Breast epithelium (tissue), 4 donors: ENCODE measurements at places on chromosomes 6 and 20. TPM values are rescaled to one million over a fixed set of nuclear protein-coding genes. Genes with fewer than 3 reads are reported as not detected.
A peak's percentile ranks its signal among the peaks of the same experiment; 100 is the strongest.

- no peaks in the 10 kb centered on the region for H3K36me3 ChIP-seq
- no peaks in the 10 kb centered on the region for H3K27me3 ChIP-seq
- H3K4me1 ChIP-seq = no peaks in the 10 kb centered on the region
- no peak for DNase-seq
Measured at GRCh38 chr6:155026706-155027045, 31.6 kb downstream of the TIAM2 start.

- H3K27me3 ChIP-seq = no peaks in the 10 kb centered on the region
- H3K4me3 ChIP-seq = no peak overlapping the region
- DNase-seq = no peak
- H3K36me3 ChIP-seq = no peaks in the 10 kb centered on the region
Measured at GRCh38 chr6:121645100-121645745, 209.8 kb downstream of the GJA1 start.

DNA sequence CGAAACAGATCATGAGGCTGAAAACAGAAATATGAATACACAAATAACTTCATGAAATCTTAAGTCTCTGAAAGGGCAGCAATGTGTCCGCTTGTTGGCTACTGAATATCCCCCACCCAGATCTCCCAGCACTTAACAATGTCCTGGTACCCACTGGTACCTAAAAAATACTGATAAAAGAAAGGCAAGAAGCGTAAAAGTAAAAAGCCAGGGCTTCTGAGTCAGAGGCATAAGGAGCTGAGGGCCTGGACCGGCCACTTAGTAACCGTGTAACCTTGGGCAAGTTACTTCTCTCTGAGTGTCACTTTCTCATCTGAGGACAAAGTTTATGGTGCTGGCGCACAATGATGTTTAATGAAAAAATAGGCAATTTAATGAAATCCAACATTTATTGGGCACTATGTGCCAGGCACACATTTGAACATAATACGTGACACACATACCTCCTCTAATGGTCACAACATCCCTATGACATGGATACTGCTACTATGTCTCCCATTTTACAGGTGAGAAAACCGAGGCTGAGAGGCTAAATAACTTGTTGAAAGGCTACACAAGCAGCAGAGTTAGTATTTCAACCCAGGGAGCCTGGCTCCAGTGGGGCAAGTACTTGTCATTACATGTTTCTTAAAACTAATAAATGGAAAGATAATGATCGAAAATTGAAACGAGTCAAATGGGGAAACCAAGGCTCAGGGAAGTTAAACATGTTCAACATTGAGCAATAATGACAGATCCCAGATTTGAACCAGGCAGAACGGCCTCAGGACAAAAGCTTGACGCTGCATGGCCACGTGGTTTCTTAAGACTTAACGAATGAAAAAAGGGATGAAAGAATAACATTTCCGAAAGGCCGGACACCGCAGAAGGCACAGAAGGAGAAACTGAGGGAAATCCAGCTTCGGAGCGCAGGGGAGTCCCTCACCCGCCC, 828 bp downstream of the TP53RK start:
- no peaks in the 10 kb centered on the region for H3K36me3 ChIP-seq
- peaks cover 3% of the 10 kb centered on the region for H3K4me1 ChIP-seq
- H3K27ac ChIP-seq = peak overlapping the region; percentile 97
- peak overlapping the region; percentile 83 for H3K4me3 ChIP-seq
- no peak for DNase-seq

DNA sequence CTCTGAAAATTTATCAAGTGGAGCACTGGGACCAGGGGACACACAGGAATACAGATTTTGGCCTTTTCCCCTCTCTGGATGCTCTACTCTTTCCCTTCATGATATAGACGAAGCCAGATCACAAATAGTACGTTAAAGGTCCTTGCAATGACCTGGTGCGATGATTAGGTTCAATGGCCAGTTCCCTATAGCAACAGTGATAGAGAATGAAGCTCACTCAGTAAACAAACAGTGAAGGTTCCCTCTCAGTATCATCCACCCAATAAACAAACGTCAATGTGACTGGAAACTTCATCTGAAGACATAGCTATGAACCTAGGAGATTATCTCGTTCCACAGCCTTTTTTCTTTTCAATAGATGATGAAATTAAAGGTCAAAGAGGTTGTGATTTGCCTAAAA, 596.2 kb downstream of the KIF16B start:
- no peaks in the 10 kb centered on the region for H3K36me3 ChIP-seq
- H3K27me3 ChIP-seq = no peaks in the 10 kb centered on the region
- H3K4me3 ChIP-seq = no peak overlapping the region
- no peak for DNase-seq
- H3K27ac ChIP-seq = no peak overlapping the region

GRCh38 chr6:12961761-12962160, 245.2 kb downstream of the PHACTR1 start:
- no peaks in the 10 kb centered on the region for H3K36me3 ChIP-seq
- H3K4me1 ChIP-seq = no peaks in the 10 kb centered on the region
- H3K27ac ChIP-seq = no peak overlapping the region
- H3K27me3 ChIP-seq = no peaks in the 10 kb centered on the region
- no peak overlapping the region for H3K4me3 ChIP-seq

GRCh38 chr6:144330017-144330987, 45.2 kb downstream of the UTRN start:
- peaks cover 20% of the 10 kb centered on the region for H3K4me1 ChIP-seq
- H3K27me3 ChIP-seq = no peaks in the 10 kb centered on the region
- H3K27ac ChIP-seq = peak overlapping the region; percentile 66
- H3K4me3 ChIP-seq = peak overlapping the region; percentile 45
- H3K36me3 ChIP-seq = no peaks in the 10 kb centered on the region
- DNase-seq = peak; percentile 78

- H3K27me3 ChIP-seq = no peaks in the 10 kb centered on the region
- no peak overlapping the region for H3K27ac ChIP-seq
- H3K36me3 ChIP-seq = no peaks in the 10 kb centered on the region
- no peak for DNase-seq
- H3K4me3 ChIP-seq = no peak overlapping the region
- H3K4me1 ChIP-seq = no peaks in the 10 kb centered on the region
Measured at GRCh38 chr6:62993951-62994350, 217.3 kb upstream of the FKBP1C start.

DNA sequence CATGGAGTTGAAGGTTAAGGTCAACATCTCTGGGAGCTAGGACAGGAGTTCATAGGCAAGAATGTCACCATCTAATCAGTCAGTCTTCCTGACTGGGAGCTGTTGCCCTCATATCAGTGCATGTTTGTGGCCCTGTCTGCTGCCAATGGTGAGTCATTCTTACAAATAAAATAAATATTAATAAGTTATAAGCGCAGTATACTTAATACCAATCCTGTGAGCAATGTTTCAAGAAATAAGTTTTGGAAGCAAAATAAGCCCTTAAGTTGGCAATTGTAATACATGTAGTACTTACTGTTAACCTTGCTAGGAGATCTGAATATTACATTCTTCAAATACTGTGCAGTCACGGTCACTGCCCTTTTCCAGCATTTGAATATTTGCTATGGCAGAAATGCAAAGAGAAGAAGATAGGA, 20.2 kb upstream of the MDGA1 start:
- DNase-seq = no peak
- no peak overlapping the region for H3K4me3 ChIP-seq
- no peaks in the 10 kb centered on the region for H3K36me3 ChIP-seq
- H3K27ac ChIP-seq = no peak overlapping the region

- H3K27me3 ChIP-seq = no peaks in the 10 kb centered on the region
- peak overlapping the region; percentile 72 for H3K4me3 ChIP-seq
- no peak for DNase-seq
- H3K36me3 ChIP-seq = no peaks in the 10 kb centered on the region
- peak overlapping the region; percentile 77 for H3K27ac ChIP-seq
Measured at GRCh38 chr6:46491628-46492547, 639 bp upstream of the RCAN2 start.

- no peak for DNase-seq
- H3K27ac ChIP-seq = no peak overlapping the region
- H3K27me3 ChIP-seq = no peaks in the 10 kb centered on the region
- no peaks in the 10 kb centered on the region for H3K4me1 ChIP-seq
- H3K36me3 ChIP-seq = no peaks in the 10 kb centered on the region
Measured at GRCh38 chr6:145863988-145864616, 49.5 kb upstream of the FBXO30 start.

- H3K27ac ChIP-seq = no peak overlapping the region
- no peaks in the 10 kb centered on the region for H3K27me3 ChIP-seq
- no peaks in the 10 kb centered on the region for H3K4me1 ChIP-seq
- no peak for DNase-seq
Measured at GRCh38 chr6:83378621-83379388, 52.0 kb downstream of the ME1 start.

DNA sequence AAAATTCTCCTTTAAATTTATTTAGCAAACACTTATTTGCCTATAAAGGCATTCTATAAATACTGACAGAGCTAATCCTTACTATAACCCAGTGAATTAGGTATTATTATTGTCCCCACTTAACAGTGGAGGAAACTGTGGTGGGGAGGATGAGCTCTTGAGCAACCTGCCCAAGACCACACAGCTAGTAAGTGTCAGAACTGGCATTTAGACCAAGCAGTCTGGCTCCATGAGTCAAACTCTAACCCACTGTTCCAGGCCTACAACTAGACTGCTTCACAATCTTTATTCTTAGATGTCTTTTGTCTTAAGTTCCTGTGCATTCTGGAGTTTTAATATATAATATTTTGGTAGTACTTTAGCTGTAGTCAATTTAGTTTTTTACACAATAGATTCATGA, 530.8 kb downstream of the BCKDHB start:
- H3K4me3 ChIP-seq = no peak overlapping the region
- H3K36me3 ChIP-seq = no peaks in the 10 kb centered on the region
- H3K27ac ChIP-seq = no peak overlapping the region
- DNase-seq = no peak

GRCh38 chr20:36548006-36548315, 6.6 kb downstream of the MYL9 start:
- H3K36me3 ChIP-seq = no peaks in the 10 kb centered on the region
- no peak for DNase-seq
- H3K27ac ChIP-seq = no peak overlapping the region
- no peaks in the 10 kb centered on the region for H3K27me3 ChIP-seq
- H3K4me1 ChIP-seq = no peaks in the 10 kb centered on the region

The GJA1 gene
- total RNA-seq = 90.1 TPM

The CRISP2 gene
- total RNA-seq = not detected

The SLC23A2 gene
- total RNA-seq = 18.6 TPM

The TGM3 gene
- total RNA-seq = not detected

The RRBP1 gene
- 92.4 TPM for total RNA-seq

The VNN1 gene
- 8.6 TPM for total RNA-seq

The PRDM13 gene
- total RNA-seq = not detected

The APCDD1L gene
- 0.73 TPM for total RNA-seq

The PI3 gene
- 0.88 TPM for total RNA-seq
